ENCODE measurements at places on chromosomes 11 and 22.

DNA sequence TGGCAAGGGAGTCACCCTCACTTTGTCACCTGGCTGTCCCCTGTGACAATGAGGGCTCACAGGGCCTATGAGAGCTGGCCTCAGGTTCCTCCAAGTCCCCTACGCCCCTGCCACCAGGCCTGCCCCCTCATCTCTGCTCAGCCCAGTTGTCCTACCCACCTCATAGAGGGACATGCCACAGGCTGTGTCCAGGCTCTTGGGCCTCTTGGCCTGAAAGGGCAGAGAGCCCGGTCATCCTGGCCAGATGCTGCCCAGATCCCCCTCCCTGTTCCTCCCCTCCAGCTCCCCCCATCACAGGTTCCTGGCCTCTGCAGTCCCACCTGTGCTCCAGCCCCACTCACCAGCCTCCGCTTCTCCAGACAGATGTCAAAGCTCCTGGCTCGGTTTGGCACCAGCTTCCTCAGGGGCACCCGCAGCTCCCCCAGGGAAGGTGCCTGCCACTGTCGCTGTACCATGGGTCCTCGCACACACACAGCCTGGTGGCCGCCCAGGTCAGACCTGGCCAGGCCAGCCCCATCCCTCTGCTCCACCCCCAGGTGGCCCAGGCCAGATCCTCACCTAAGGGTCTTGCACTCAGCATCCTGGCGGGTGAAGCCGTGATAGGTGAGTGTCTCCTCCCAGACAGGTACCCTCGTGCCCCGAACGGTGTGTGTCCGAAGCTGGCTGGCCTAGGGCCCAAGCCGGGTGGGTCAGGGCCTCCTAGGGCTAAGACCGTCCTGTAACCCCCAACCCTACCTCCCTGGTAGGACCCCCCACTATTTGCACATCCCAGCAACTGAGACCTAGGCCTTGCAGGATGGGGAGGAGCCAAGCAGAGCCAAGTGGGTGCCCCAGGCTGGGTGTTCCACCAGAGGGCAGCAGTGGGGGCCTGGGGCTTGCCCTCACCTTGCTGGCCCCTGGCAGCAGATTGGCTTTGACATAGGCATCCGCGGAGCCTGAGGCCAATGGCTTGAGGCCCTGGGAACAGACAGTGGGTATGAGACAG lies 8.3 kb downstream of the NDUFV1 start:
- DNase-seq = peak; percentile 72

DNA sequence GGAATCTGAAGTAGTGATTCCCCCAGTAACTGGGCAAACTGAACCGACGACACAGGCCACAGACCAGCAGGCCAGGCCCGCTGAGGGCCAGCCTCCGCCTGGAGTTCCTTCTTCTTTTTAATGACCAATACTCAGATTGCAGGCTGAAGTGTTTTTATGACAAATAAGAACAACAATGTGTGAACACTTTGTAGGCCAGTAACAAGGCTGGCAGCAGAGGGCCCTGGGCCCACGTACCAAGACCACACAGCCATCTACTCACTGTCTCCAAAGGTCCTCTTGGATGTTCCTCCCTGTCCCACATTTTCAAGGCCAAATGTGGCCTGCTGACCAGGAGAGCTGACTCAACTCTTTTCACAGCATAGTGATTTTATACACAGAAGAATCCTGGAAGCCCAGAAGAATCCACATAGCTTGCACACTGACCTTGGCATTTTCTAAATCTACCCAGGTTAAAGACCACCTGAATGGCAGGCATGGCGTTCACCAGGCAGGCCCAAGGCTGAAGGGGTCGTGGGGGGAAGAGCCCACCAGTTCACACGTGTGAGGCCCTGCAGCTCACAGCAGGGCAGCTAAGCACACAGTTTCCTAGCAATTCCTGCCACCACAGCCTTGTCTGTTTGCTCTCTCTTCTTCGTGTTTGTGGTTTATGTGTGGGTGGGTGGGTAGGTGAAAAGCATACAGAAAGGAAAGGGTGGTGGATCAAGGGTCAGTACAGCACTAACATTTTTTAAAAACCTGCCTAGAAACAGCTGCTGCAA lies 13.3 kb downstream of the SMCO4 start:
- no peak for DNase-seq

DNA sequence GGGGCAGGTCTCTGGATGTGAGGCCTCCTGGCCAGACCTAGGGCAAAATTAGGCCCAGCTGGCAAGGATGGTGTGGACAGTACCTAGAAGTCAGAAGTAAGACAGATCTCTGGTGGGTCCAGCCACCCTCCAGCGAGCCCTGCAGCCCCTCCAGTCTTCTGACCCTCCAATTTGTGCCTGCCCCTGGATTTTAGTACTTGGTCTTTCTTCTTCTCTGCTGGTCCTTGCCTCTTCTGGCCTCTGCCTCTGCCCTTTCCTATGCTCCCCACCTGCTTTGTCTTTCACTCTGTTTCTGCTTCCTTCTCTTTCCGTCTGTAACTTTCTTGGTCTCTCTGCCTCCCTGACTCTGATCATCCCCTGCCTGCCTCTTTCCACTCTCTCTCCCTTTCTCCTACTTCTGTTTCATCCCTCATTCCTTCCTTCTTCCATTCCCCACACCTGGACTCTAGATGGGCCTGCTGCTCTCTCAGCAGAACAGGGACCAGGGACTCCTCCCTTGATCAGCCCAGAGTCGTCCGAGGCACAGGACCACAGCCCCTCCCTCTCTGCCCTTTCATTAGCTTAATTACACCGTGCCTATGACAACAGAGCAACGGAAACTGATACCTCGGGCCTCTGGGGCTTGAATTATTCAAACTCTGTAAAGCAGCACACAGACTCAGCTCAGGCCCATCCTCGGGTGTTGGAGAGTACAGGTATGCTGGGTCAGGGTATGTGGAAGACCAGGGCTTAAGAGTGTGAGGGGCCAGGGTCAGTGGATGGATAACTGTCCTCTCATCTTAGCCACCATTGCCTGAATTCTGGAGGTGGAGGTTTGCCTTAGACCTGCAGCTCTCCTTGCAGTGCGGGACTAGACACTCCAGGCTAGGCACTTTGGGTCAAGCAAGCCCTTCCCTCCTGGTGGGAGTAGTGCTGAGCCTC lies at the start of gene CHRNA10:
Gene CHRNA10, minus strand, starts transcription at position 51 of the 921 bp plus-strand sequence. CDS start 72 bp downstream, outside the sequence.
- no peak for DNase-seq

DNA sequence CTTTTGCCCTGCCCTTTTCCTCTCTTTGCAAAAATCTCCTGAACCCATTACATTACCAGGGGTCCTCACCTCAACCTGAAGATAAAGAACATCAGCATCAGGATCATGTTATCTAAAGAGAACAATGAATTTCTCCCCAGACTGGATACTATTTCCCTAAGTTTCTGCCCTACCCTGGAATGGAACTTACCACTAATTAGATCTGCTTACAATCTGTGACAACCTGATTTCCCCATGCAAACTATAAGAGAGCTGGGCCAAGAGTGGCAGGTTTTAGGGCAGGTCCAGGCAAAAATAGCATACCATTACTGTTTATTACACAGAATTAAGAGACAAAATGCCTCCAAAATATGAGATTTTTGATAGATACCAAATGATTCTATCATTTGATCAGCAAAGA lies 58.0 kb upstream of the GDPD4 start:
- DNase-seq = no peak

GRCh38 chr22:37525073-37525745 lies 6.0 kb upstream of the CARD10 start:
- no peak for DNase-seq

- DNase-seq = no peak
These were observed 11.0 kb downstream of the MPZL3 start for GRCh38 chr11:118240999-118241763.

DNA sequence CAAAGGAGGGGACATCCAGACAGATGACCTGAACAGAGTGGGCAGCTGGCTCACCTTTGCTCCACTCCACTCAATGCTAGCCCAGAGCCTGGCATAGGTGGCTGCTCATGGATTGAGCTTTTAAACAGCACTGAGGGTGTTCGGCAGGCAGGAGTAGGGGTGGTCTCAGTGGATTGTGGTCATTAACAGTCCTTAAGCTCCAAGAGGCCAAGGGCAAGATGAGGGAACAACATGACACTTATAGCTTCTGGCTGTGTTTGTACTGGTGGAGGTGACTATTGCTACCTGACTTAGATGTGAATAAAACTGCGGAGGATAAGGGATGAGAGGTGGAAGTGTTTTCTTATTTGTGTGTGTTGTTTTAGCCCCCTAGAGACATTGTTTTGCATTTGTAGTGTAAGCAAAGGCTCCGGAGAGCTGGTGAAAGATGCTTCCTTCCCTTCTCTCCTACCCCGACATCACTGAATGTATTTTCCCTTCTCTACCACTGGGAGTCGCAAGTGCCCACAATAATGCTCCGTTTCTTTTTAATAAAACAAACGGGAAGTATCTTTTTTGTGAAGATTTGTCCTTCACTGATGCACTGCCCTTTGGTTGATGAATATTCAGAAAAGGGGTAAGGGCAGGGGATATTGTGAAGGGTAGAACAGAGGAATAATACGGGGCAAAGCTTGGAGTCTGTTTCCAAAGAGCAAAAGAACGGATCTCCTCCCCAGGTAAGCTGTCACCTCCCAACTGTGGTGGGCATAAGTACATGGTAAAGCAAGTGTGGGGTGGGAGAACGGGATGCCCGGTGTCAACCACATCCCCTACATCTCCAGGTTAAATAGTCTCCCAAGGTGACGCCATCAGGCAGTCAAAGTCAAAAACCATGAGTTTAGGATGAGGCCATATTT lies 27.5 kb upstream of the MTNR1B start:
- DNase-seq = peak; percentile 57

DNA sequence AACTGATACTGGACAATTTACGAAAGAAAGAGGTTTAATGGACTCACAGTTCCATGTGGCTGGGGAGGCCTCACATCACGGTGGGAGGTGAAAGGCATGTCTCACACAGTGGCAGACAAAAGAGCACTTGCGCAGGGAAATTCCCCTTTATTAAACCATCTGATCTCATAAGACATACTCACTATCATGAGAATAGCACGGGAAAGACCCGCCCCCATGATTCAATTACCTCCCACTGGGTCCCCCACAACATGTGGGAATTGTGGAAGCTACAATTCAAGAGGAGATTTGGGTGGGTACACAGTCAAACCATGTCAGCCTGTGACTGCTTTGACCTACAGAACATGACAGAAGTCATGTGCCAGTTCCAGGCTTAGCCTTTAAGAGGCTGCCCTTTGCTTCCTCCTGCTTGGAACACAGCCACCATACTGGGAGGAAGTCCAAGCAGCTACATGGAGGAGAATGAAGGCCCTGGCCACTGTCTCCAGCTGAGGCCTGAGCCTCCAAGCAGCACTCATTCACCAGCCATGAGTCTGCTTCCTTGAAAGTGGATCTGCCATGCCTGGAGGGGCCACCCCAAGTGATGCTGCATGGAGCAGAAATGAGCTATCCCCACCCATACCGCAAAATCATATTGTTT lies 10.9 kb upstream of the GAL start:
- DNase-seq = no peak

DNA sequence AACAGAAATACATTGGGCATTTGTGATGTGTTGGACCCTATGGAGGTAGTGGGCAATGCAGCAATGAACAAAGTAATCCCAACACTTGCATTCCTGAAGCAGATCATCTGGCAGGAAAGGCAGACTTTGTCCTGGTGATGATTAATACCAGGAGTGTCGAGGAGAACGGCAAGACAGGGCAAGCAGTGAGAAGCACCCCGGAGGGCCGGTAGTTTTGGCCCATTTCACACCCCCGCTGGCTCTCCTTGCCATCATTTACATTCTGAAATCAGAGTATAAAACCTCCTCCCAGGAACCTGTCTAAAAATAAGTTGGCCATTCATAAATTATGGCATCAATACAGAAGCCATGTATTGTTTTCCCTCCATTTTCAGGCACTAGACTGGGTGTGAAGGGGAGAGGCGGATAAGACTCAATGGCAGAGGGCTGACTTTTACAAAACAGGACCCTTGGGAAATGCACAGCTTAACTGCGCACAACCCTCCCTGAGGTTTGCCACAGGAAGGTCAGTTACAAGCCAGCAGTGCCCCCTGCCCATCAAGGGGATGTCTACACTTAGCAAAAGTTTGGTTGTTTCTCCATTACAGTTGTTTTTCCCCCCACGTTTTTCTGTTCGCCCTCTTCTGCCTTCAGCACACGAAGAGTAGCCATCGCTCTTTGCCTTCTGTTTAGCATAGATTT lies 55.6 kb downstream of the OPCML start:
- no peak for DNase-seq

GRCh38 chr11:91433284-91434010 lies 791.2 kb upstream of the FAT3 start:
- no peak for DNase-seq

- DNase-seq = no peak
These were observed 116.5 kb upstream of the MTNR1B start for GRCh38 chr11:92852946-92853345.

DNA sequence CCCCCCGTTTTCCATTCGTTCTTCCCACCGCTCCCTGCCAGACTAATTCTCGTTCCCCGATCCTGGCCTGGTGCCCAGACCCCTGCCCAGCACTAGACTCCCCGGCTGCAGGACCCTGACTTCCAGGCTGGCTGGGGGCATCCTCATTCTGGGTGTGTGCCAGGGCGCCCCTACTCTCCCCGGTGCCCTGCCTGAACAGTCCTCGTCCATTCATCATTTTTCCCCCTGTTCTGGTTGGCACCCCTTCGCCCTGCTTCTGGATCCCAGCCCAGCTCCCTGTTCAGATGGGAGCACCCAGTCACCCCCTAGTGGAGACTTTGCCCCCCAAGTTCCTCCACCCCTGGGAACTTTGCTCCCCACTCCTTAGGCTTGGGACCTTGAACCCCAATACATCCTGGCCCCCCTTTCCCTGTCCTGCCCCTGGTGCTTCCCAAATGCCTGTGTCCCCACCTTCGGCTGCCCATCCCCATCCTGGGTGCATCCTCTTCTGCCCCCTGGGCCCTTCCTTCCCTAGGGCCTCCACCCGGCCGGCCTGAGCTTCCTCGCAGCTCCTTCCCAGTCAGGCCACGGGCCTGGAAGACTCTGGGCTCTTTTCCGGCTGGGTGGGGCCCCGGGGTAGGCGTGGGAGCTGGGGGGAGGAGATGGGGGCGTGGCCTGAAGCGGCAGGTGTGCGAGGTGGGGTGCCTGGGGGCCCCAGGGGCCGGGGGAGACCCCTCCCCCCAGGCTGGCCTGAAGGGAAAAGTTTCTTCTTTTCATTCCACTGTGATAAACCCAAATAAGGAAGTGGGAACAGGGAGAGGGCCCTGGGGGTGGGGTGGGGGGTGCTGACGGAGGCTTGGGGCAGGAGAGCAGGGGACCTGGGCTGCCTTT lies 908 bp downstream of the PLCB3 start:
- no peak for DNase-seq

GRCh38 chr11:126305699-126306098 lies 1.8 kb downstream of the DCPS start:
- DNase-seq = peak; percentile 47

DNA sequence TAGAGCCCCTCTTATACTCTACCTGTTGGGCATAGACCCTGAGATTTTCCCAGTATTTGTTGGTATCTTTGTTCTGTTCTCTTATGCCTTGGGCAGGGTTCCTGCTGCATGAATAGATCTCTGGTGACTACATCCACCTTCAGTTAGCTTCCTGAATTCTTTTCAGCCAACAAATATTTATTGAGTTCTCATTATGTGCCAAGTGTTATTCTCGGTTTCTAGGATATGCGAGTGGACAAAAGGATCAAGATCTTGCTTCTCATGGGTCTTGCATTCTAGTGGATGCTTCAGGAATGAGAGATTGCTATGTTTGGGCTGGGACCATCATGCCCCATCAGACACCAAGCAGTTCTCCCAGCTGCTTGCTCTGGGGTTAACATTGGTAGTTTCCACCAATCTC lies 340.0 kb downstream of the METTL15 start:
- no peak for DNase-seq
